CD4-positive, alpha-beta T cell (primary cell): ENCODE measurements at places on chromosomes 4 and X. TPM values are rescaled to one million over a fixed set of nuclear protein-coding genes. Genes with fewer than 3 reads are reported as not detected.

- H3K27ac ChIP-seq, result no peak overlapping the region
- H3K36me3 ChIP-seq, result no peaks in the 10 kb centered on the region
- H3K27me3 ChIP-seq, result no peaks in the 10 kb centered on the region
- DNase-seq, result no peak
- no peaks in the 10 kb centered on the region for H3K4me1 ChIP-seq
Measured at GRCh38 chr4:99447513-99447912, 12.4 kb upstream of the ADH7 start.

GRCh38 chr4:7337196-7338058 is 97.3 kb downstream of the PSAPL1 start:
- no peaks in the 10 kb centered on the region for H3K27me3 ChIP-seq
- no peaks in the 10 kb centered on the region for H3K4me1 ChIP-seq
- no peak overlapping the region for H3K27ac ChIP-seq
- no peak overlapping the region for H3K4me3 ChIP-seq
- no peak for DNase-seq

HAUS7 gene
- total RNA-seq, result 25.6 TPM

- H3K4me1 ChIP-seq, result no peaks in the 10 kb centered on the region
- no peak overlapping the region for H3K4me3 ChIP-seq
- H3K36me3 ChIP-seq, result no peaks in the 10 kb centered on the region
- no peak overlapping the region for H3K27ac ChIP-seq
- DNase-seq, result no peak
Measured at GRCh38 chrX:116841290-116841689, 378.5 kb upstream of the CT83 start.

DNA sequence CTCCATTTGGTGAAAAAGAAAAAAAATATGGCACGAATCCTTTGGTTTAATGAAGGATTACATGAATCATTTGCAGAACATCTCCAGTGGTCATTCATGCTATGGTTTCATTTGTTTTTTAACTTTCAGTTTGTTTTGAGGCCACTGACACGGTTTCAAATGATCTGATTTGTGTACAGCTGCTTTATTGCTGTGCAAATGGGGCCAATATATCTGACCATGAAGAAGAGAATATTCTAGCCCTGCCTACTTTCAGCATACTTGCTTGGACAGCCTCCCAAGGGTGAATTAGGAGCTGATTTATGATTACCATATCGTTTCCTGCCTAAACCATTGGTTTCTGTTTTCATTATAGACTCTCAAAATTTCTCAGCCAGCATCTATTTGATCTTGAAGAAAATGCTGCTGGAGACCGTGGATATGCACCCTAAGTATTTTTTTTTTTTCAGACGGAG is 30.7 kb downstream of the SPARCL1 start:
- no peaks in the 10 kb centered on the region for H3K27me3 ChIP-seq
- no peak for DNase-seq
- H3K4me1 ChIP-seq, result no peaks in the 10 kb centered on the region
- H3K27ac ChIP-seq, result no peak overlapping the region
- no peaks in the 10 kb centered on the region for H3K36me3 ChIP-seq
- no peak overlapping the region for H3K4me3 ChIP-seq

SPANXD gene
- not detected for total RNA-seq

- no peaks in the 10 kb centered on the region for H3K4me1 ChIP-seq
- H3K27me3 ChIP-seq, result no peaks in the 10 kb centered on the region
Measured at GRCh38 chrX:106874075-106874474, 29.1 kb downstream of the RIPPLY1 start.

DNA sequence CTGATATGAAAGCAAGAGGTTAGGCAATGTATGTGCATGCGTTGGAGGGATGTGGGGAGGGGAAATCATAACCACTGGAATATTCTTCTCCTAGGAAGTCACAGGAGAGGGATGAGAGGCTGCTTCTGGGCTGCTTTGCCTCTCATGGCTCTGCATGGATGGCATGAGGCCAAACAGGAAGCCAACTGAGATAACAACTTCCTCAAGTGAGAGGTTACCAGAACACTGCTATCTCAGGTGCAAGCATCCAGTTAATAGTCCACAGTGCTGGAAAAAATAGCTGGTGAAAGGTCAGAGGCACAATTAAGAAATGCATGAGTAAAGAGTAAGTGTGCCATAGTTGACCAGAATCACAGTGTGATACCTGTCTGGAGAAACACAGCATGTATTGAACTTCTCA is 113.3 kb downstream of the ELOVL6 start:
- DNase-seq, result peak; percentile 12
- no peaks in the 10 kb centered on the region for H3K27me3 ChIP-seq
- H3K27ac ChIP-seq, result no peak overlapping the region
- H3K4me1 ChIP-seq, result peaks cover 13% of the 10 kb centered on the region
- H3K36me3 ChIP-seq, result no peaks in the 10 kb centered on the region
- no peak overlapping the region for H3K4me3 ChIP-seq
